Amygdala (tissue), 56 donors: ENCODE measurements at places on chromosomes 16 and 17.
A peak's percentile ranks its signal among the peaks of the same experiment; 100 is the strongest.

- DNase-seq: no peak
Observed at GRCh38 chr16:85642762-85643358, 29.7 kb downstream of the GSE1 start.

DNA sequence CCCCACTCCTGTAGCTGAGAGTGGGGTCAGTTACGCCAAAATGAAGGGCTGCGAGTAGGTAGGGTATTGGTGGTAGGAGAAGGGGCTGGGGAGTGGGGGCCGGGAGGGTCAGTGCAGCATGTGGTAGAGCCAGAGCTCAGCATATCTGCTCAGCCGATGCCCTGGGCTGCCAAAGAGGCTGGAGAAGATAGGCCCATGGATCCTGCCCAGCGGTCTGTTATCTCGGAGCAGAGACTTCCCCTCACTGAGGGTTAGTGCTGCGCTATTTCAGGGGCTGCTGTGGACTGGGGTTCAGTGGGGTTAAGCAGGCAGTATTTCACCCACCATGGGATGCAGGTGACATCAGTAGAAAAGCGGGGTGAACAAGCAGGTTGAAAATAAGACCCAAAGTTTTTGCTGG lies 19.7 kb downstream of the RHBDL3 start:
- DNase-seq: no peak

- DNase-seq: no peak
Observed at GRCh38 chr16:66272461-66272860, 94.0 kb upstream of the CDH5 start.

GRCh38 chr17:34252444-34253138 lies 2.5 kb upstream of the CCL2 start:
- peak; percentile 56 for DNase-seq

- no peak for DNase-seq
Observed at GRCh38 chr16:14958970-14959369, 15.9 kb upstream of the PDXDC1 start.

- DNase-seq: no peak
Observed at GRCh38 chr17:77391668-77392375, 251.1 kb downstream of the SEC14L1 start.

DNA sequence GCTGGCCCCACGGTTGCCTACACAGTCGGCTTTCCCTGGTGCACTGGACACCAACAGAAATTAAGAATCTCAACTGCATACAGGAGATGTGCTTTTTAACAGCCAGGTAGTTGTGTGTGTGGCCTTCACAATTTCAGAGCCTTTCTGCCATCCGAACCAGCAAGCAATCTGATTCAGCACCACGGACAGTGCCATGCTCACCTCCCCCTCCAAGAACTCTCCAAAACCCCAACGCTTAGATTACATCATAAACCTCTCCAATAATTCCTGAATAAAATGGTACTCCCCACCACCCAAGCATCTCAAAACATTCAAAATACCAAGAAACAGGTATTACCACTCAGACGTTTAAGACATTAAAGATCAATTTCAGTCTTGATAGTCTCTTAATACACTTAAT lies 31.8 kb downstream of the USP7 start:
- DNase-seq: no peak

DNA sequence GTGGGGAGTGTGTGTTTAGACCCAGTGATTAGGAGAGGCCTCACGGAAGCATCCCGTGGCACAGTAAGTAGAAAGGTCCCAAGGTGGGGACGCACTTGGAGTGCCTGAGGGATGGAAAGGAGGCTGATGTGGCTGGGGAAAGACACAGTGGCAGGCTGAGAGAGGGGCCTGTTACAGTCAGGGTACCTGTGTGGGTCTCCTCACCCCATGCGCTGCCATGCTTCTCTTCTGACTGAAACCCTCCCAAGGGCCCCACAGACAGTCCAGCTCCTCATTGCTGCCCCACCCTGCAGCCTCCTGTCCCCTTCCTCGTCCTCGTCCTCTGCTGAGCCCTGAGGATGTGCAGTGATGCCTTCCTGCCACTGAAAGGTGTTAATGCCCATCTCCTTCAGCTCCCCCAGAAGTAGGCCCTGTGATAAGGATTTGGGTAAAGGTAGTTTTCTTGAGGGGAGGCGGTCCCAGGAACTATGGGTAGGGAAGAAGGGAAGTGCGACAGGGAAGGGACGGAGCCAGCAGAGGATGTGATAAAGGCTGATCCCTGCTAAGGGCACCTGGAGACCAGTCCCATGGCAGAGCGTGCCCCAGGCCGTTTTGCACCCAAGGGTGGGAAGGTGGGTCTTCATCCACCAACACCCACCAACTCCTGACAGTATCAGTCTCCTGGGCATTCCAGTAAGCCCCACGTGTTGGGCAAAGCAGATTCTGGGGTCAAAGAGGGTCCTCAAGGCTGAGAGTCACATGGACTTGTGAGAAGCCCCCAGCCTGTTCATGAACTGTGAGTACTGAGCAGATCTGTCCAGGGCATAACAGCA lies 237.2 kb downstream of the GSG1L start:
- no peak for DNase-seq

DNA sequence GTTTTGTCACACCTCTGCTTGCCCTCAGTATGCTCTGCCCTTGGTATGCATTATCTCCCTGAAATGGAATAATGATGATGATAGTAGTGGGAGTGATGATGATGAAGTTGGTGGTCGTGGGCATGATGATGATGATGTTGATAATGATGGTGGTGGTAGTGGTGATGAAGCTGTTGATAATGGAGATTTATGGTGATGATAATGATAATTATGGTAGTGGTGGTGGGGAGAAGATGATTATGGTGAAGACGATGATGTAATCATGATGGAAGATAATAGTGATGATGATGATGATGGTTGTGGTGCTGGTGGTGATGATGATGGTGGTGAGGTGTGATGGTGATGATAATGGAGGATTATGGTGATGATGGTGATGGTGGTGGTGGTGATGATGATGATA lies 390.1 kb upstream of the EEF2KMT start:
- DNase-seq: no peak

GRCh38 chr17:47605011-47605410 lies 44.7 kb upstream of the KPNB1 start:
- no peak for DNase-seq

GRCh38 chr16:732936-733335 lies 6.0 kb downstream of the HAGHL start:
- no peak for DNase-seq

DNA sequence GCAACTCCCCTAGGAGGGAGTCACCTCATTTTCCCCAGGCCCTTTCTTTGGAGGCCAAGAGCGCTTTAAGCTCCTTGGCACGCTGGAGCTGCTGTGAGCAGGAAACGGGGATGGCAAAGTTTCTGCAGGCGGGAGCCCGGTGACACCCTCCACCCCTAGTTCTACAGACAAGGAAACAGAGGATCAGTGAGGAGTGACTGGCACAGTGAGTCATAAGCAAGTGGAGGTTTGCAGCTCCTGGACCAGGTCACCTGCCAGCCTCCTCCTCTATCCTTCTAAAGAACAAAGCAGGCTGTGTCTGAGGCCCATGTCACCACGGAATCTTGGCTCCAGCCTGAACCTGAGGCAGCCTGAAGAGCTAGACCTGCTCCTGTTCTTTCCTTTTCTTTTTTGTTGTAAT lies 141.9 kb downstream of the TMEM132E start:
- no peak for DNase-seq

GRCh38 chr16:81797443-81797842 lies 18.4 kb downstream of the PLCG2 start:
- DNase-seq: no peak

- peak; percentile 64 for DNase-seq
Observed at GRCh38 chr16:30351586-30352419, 3.3 kb downstream of the CD2BP2 start.
